ENCODE measurements at places on chromosomes 1 and 21.

GRCh38 chr21:45255381-45256020 lies 32.2 kb downstream of the POFUT2 start:
- peak; percentile 58 for DNase-seq

DNA sequence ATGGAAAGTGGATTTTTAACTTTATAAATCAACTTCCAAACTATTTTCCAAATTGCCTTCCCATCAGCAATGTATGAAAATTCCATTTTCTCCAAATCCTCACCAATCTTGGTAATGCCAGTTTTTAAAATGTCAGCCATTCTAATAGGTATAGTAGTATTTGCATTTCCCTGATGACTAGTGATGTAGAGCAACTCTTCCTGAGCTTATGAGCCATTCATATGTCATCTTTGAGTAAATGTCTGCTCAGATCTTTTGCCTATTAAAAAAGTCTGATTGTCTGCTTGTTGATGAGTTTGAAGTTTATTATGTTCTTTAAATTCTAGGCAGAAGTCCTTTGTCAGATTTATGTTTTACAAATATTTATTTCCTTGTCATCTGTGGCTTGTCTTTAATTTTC lies 54.7 kb downstream of the KDM1A start:
- DNase-seq = no peak

GRCh38 chr1:184017306-184017705 lies 20.2 kb downstream of the COLGALT2 start:
- no peak for DNase-seq

- DNase-seq = no peak
These were observed 17.9 kb downstream of the ACBD6 start for GRCh38 chr1:180484490-180484889.

DNA sequence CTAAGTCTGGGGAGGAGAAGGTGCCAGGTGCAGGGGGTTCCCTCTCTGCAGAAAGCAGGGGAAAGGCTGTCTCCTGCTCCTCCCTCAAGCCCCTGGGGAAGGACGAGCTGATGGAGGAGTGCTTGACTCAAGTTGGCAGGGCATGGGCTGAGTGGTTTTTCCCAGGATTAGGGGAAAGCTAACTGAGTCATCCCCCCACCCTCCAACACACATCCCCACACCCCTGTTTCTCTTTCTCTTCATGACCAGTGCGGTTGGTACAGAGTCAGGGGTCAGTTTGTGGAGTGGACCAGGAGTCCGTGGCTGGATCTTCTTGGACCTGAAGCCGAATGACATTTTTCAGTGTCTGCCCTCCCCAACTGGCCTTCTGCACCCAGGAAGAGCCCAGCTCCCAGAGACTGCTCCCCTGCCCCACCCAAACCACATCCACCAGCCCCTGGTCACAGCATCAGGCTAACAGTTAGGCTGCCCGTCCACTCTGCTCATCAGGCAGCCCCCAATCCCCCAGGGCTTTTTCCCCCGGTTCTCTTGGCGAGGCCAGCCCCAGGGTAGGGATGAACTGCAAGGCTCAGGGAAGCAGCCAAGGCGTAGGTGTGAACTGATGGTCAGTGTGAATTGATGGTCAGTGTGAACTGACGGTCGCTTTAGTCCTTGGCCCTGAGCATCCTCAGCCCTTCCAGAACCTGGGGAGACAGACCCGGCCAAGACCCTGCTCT lies 81.0 kb downstream of the PAX7 start:
- no peak for DNase-seq

- no peak for DNase-seq
These were observed 117.3 kb upstream of the PKN2 start for GRCh38 chr1:88566615-88567387.

GRCh38 chr1:245938046-245938435 lies 569.0 kb downstream of the SMYD3 start:
- DNase-seq = no peak

DNA sequence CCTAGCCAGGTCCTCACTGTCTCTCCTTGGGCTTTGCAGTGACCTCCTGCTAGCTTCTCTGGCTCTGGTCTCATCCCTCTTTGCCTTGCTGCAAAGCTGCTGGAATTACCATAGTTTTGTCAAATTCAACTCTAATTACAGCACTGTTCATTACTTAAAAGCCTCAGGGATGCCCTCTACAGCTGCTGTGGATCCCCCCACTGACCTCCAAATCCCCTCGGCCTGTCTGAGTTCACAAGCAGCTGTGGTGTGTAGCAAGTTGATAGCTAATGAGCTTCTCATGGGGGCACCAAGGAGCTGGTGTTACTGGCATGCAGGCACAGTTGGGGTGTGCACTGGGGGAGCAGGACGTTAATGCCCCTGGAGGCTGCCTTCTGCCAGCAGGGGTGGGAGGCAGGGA lies 24.8 kb downstream of the NIPAL3 start:
- DNase-seq = no peak

- no peak for DNase-seq
These were observed 24.4 kb downstream of the EFCAB7 start for GRCh38 chr1:63547621-63548294.

GRCh38 chr1:95496773-95497172 lies 262.8 kb downstream of the RWDD3 start:
- no peak for DNase-seq

GRCh38 chr1:159088546-159089183 lies 12.1 kb upstream of the AIM2 start:
- DNase-seq = no peak

DNA sequence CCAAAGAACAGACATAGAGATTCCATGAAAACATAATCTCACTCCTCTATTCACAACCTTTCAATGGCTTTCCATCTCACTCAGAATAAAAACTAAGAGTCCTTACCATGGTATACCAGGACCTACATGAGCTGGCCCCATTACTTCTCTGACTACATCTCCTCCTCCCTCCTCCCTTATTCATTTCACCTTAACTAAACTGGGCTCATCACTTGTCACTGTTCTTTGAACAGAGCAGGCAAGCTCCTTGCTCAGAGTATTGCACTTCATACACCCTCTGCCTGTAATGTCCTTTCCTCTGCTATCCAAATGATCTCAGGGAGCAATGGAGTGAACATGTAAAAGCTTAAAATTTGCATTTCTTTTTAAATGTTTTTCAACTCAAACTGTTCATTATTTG lies 142.0 kb downstream of the MRPL39 start:
- no peak for DNase-seq

- DNase-seq = no peak
These were observed 111.9 kb downstream of the CACHD1 start for GRCh38 chr1:64581843-64582185.

DNA sequence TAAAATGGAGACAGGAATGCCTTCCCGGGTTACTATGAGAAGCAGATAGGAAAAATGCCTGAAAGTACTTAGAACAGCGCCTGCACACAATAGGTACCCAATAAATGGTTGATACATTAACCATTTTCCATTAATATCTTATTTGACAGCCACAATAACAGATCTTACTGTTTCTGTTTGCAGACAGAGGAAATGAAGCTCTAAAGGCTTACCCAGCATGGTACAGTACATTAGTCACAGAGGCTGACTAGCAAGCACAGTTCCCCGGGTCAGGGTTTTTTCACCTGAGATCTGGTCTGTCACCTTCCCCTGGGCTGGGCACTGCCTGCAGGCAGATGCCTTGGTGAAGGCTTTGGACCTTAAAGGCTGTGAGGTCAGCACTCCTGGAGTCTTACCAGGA lies 2.9 kb downstream of the TRIM63 start:
- no peak for DNase-seq

DNA sequence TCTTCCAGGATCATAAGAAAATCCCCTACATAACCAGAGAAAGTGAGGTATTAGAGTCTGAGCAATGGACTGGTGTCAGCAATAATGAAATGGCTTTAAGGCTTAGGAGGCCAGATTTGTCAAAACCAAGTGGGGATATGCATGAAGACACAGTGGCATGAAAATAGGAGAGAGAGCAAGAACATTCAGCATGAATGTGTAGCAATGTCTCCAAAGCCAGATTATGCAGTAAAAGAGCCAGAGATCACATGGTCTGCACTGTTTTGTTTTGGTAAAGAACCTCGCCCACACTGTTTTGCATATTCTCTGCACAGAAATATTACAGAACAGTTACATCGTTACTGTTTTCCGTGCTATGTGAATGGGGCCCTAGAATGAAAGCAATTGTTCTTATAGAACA lies 589.4 kb downstream of the PLPP3 start:
- DNase-seq = no peak

GRCh38 chr1:228084325-228084724 lies 1.8 kb downstream of the ARF1 start:
- no peak for DNase-seq

DNA sequence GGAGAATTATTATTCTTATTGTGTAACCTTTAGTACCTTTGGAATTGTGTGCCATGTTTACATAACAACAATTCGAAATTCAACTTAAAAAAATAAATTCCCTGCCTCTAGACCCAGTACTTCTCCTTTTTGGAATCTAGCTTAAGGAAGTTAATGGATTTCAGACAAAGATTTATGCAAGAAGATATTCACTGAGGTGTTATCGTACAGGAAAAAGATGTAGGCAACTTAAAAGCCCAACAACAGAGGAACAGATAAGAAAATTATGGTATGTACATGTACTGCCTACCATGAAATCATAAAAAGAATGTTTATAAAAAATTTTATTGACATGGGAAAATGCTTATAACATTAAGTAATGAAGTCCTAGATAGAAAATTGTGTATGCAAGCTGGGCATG lies 18.2 kb upstream of the STMN1 start:
- no peak for DNase-seq

DNA sequence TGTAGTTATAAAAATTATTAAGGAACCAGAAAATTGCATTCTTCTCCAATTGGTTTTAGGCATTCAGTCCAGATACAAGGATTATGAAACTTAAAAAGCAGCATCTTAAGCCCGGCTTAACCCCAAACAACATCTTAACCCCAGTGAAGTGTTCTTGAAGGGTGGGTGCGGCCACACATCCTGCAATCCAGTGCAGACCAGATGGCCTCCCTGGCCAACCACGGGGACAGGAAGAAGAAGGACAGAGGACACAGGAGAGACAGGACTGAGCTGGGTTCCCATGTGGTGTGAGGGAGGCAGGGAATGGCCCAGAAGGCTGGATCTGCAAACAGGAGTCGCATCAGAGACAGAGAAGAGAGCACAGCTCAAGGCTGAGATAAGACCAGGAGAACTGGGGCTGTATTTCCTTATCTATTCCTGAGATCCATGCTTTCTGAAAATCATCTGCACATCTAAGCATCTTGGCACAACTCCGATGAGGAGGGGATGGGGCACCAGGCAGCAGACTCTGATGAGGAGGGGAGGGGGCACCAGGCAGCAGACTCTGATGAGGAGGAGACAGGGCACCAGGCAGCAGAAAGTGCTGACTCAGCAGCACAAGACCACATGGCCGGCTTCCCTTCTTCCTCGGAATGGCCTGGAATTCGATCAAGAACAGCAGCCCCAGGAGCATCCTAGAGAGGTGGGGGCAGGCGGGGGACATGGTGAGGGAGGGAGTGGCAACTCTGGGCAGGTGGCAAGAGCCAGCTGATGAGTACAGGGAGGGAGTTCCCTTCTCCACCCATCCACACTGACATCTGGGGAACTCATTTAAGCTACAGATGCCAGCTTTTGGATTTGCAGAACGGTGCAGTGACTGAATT lies 26.6 kb downstream of the ABCG1 start:
- DNase-seq = no peak

GRCh38 chr1:155598842-155599331 lies 11.1 kb upstream of the MSTO1 start:
- no peak for DNase-seq

GRCh38 chr21:15820852-15821379 lies 91.1 kb downstream of the USP25 start:
- no peak for DNase-seq

DNA sequence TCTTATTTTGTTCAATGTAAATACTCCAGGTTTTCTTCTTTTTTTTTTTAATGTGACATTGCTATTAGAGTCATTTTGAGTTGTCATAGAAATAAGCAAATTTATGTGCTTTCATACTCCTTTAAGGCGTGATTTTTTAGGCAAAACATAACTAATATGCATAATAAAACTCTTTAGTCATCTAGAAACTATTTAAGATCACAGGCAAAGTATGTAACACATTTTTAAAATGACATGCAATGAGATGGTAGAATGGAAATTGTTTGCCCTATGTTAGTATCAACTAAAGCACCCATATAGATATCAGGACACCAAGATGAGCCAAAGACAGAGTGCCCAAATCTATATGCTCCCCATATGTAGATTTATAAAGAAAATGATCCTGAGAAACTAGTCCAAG lies 41.5 kb upstream of the SGIP1 start:
- DNase-seq = no peak

- no peak for DNase-seq
These were observed 55.4 kb upstream of the LMO4 start for GRCh38 chr1:87273291-87273690.

Measured in CD4-positive, alpha-beta T cell treated with Interleukin-21 for 1 hour (primary cell).